ENCODE measurements at places on chromosomes 16 and 17.

- DNase-seq = no peak
Measured at GRCh38 chr17:42055496-42055895, 5.1 kb upstream of the C17orf113 start.

- no peak for DNase-seq
Measured at GRCh38 chr16:78211946-78212345, 112.5 kb downstream of the WWOX start.

DNA sequence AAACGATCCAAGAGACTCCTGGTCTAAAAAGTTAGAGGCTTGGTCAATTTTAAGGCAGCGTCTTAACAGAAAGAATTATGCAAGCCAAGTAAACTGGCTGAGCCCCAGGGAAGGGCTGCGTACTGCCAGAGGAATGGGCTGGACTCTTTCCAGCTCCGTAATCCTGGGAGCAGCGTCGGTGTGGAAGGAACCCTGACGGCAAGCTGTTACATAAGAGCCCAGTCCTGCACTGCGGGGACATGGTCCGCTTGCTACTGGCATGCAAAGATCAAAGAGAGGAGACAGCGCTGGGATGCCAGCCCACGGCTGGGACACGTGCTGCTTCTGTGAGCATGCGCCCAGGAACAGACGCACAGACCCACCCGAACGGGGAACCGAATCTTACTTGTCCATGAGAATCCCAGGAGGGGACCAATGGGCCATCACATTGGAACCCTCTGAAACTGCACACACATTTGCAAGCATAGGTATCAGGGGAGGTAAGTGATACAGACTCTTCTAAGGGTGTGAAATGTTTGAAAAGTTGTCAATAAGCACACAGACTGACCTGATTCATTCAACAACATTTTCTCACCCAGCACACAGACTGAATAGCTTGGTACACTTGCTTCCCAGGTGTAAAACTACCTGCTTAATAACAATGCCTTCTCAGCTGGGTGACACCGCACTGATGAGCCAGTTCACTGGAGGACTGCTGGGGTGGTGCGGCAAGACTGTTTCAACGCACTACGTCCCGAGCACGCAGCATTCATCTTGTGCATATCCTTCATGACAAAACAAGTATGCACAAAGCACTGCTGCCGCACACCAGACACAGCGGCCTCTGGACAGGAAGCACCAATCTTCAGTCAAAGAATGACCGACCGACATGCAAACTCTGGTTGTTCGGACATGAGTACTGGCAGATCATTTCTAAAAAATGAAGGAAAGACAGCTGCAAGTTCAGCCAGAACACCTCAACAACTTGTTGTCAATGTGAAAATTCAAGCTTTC lies 94.9 kb downstream of the ANKRD11 start:
- DNase-seq = no peak

DNA sequence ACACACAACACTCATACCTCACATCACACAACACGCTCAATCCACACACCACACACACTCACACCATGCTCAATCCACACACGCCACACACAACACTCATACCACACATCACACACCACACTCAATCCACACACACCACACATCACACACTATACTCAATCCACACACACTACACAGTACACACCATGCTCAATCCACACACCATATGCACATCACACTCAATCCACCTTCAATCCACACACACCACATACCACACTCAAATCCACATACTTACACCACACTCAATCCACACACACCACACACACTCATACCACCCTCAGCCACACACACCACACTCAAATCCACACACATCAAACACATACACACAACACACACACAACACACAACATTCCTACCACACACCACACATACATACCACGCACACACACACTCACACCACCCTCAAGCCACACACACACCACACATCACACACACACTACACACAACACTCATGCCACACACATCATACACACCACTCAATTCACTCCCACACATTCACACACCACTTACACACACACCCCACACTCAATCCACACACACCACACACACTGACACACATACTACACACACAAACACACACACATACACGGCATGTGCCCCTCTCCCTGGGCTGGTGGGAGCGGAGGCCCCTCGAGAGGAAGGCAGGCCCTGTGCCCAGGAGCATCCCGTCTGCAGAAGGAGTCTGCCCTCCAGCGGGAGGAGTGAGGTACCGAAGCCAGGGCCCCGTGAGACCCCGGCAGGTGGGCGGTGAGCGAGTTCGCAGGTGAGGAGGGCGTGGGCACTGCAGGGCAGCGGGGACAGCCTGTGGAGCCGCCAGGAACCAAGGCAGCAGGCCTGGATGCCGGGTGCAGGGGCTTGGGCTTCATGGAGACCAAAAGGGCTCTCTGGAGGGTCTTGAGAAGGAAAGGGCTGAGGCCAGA lies 33.1 kb upstream of the RPTOR start:
- DNase-seq = no peak

DNA sequence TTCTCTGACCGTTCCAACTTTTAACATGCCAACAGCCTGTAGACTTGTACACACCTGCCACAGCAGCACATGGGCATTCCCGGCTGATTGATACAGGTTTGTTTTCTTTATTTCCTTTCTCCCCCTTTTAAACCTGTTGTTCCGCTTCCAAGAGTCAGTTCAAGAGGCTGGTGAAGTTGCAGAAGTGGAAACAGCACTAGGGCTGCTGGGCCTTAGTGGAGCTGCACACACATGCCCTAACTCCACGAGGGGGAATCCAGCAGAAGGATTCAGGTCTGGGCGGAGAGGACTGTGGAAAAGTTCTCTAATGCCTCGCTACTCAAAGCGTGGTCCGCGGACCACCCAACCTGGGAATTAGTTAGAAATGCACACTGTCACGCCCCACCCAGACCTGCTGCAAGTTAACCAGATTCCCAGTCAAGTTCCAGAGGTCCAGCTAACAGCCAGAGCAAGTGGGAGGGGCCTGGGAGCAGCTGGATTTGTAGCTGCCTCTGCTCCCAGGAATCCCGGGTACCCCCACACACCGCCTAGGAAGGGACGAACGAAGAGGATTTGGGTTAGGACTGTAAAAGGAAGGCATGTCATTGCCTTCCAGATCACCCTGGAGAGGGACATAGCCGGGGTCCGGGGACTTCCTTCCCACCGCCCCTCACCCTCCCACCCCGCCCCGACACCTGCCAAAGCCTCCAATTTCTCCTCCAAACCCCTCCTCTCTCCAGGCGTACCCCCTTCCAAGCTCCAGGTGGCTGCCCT lies 542 bp downstream of the SLC39A11 start:
- no peak for DNase-seq

- no peak for DNase-seq
Measured at GRCh38 chr17:52751051-52751450, 592.5 kb upstream of the CA10 start.

DNA sequence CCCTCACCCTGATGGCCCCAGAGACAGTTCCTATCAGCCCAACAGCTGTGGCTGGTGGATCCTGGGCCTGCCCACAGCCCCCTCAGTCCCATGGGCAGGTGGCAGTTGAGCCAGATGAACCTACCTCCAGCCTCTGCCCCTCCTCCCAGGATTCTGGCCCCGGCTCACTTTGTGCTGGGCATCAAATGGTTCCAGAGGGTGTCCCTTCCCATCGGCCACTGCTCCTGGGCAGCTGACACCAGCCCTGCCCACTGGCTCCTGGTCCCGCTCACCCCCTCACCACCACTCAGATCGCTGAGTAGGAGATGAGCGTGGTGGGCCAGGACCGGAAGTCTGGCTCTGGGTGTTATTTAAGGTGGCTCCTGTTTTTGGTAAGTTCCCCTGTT lies 2.0 kb downstream of the TTYH2 start:
- no peak for DNase-seq

GRCh38 chr17:8503807-8504206 lies 68.1 kb downstream of the NDEL1 start:
- DNase-seq = no peak

GRCh38 chr16:67936124-67936879 lies at the start of gene PSMB10:
Gene PSMB10, minus strand, starts transcription at chr16:67936850. Its CDS starts 101 bp downstream, at chr16:67936749.
- no peak for DNase-seq

GRCh38 chr17:79156463-79157095 lies 82.0 kb downstream of the ENGASE start:
- no peak for DNase-seq

GRCh38 chr16:50522324-50522723 lies 25.9 kb upstream of the NKD1 start:
- DNase-seq = no peak

DNA sequence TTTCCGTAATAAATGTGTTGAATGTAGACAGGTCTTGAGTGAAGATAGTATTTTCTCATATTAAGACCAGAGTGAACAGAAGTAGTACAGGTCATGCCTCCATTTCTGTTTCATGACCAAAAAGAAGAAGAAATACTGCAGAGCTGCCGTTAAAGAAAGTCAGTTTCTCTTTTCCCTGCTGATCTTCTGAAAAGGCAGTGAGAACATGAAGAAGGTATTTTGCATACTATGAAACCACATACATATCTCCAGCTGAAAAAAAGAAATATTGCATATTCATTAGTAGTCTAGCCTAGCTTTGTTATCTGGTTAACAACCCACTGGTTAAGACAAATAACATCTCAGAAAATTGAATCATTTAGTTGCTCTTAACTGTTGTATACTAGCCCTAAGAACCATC lies 138.4 kb downstream of the PHKB start:
- no peak for DNase-seq

DNA sequence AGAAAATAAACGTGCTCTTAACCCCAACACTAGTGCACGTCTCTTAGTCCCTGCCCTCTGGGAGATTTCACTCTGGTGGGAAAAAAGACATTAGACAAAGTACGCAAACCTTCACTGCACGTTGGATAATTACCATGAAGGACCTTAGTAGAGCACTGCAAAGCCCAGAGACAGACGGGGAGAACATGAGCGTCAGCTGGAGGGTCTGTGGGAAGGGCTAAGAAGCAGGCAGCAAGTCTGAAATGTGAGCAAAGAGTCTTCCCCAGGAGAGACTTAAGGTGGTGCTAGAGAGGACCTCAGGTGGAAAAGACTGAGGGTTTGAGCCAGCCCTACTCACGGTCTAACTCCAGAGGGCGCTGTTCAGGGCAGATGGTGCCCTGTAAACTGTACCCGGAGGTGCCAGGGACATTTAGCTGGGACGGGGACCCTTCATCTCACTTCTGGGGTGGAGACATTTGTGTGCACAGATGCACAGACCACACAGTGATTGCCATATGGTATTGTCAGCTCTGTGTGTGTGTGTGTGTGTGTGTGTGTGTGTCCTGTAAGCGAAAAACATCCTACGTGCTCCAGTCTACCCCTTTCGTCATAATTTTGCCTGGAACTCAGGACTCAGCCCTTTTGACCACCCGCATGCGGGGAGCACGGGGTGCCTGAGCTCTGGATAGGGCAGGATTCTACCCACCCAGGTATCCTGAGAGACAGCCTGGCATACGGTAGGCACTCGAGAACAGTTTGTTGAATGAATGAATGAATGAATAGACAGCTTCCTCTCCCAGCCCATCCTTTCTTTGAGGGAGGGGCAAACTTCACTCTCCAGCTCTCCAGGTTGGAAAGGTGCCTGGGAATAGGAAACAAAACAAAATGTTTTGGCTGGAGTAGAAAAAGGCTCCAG lies 10.1 kb upstream of the STAC2 start:
- DNase-seq = no peak

DNA sequence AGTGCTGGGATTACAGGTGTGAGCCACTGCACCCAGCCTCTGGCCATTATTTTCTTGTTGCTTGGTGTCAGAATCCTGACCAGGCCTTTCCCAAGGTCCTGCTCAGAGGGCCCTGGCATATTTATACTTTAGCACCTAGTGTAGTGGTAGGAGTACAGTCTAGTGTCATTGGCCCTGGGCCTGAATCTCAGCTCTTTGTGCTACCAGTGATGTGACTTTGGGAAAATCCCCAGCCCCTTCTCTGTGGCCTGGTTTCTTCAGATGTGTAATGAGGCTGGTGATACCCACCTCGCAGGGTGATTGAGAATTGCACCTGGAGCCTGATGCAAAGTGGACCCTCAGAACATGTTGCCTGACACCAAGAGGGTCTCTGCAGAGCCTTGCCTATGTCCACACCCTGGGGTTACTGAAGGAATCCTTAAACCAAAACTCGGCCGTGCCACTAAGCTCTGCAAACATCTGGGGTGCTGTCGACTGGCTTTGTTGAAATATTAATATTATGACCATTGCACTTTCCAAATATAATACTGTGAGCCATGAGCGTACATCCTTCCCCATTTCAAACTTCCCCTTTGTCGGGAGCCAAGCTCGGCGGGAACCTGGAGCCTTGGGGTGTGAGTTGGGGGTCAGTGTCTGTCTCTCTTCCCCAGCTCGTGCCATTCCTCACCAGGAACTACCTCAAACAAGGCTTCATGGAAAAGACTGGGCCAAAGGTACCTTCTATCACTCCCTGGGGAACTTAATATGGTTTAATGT lies 18.0 kb upstream of the RNF135 start:
- no peak for DNase-seq

DNA sequence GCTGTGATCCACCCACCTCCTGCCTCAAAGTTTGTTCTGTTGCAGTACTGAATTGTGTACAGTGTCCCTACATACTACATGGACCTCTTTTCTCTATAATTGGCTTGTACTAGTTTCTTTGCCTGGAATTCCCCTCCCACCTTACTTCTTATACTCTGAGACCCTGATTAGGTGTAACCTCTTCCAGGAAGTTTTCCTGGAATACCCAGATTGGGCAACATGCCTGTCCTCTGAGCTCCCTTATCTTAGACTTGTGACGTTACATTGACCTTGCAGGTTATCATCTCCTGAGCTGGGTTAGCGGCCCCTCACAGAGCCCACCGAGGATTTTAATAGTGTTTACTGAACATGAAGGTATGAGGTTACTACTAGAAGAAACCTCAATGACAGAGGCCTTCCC lies 237.0 kb downstream of the ZNF423 start:
- DNase-seq = no peak

GRCh38 chr17:29595107-29595942 lies 2.4 kb downstream of the ANKRD13B start:
- DNase-seq = no peak

- no peak for DNase-seq
Measured at GRCh38 chr17:76369804-76370203, 14.6 kb upstream of the SPHK1 start.

DNA sequence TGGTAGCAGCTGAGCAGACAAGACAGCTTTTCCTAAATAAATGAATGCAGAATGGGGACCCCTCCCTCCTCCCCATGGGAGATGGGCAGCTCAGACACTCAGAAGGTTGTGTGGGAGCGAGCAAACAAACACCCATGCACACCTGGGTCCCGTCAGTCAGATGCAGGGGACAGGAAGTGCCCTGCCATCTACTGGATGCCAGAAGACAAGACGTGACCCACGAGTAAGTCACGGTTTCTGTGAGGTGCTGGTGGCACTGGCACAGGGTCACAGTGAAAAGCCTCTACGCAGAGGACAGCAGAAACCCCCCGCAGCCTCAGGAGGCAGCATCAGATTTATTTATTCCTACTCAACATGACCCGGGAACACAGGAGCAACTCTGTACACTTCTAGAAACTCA lies 8.4 kb downstream of the HBQ1 start:
- DNase-seq = no peak

GRCh38 chr17:33038740-33039139 lies 47.1 kb downstream of the SPACA3 start:
- no peak for DNase-seq

DNA sequence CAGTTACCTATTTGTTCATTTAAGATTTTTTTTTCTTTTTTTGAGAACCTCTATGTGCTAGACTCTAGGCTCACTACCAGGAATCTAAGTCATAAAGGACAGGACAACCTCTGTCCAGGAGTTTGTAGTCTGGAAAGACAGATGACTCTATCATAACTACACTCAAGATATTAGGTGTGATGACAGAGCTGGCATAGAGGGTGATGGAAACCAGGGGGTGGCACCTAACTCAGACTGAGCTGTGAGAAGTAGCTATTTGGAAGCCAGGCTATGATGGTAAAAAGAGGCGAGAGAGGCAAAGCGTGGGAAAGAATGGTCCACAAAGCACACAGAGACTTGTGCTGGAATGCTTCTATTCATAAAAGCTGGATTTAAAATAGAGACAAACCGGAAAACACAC lies 372.3 kb downstream of the SEC14L1 start:
- no peak for DNase-seq
